ENCODE measurements at places on chromosomes 2 and 18.

DNA sequence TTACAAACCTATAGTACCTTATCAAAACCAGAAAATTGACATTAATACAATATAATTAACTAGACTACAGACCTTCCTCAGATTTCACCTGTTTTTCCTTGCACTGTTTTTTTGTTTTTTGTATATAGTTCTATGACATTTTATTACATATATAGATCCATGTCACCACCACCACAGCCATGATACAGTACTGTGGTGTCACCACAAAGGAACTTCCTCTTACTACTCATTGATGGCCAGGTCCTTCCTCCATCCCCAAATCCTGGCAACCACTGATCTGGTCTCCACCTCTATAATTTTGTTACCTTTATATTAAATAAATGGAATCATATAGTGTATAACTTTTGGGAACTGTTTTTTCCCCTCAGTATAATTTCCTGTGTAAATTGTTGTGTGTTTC lies 19.4 kb upstream of the ATP6V1B1 start:
- H3K27me3 ChIP-seq, result peaks cover 51% of the 10 kb centered on the region
- DNase-seq, result no peak
- H3K36me3 ChIP-seq, result no peaks in the 10 kb centered on the region
- peaks cover under 1% of the 10 kb centered on the region for H3K4me1 ChIP-seq

DNA sequence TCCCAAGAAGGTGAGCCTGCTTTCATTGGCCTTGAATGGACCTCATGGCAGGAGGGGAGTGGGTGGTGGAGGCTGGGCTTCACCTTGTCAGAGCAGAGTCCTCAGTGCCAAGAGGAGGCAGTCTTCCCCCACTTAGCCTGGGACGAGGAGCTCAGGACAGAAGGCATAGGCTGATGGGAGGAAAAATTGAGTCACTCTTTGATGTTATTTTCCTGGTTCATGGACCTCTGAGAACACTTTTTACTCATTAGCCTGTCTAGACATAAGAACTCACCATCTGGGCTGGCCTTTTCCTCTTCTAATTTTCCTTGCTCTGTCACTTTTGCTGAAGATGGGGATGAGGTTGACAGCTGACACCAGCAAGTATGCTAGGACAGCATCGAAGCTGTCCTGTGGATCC lies 225.7 kb upstream of the TNP1 start:
- no peak overlapping the region for H3K27ac ChIP-seq
- peaks cover 3% of the 10 kb centered on the region for H3K27me3 ChIP-seq
- no peak for DNase-seq
- H3K4me3 ChIP-seq, result no peak overlapping the region
- H3K36me3 ChIP-seq, result no peaks in the 10 kb centered on the region

DNA sequence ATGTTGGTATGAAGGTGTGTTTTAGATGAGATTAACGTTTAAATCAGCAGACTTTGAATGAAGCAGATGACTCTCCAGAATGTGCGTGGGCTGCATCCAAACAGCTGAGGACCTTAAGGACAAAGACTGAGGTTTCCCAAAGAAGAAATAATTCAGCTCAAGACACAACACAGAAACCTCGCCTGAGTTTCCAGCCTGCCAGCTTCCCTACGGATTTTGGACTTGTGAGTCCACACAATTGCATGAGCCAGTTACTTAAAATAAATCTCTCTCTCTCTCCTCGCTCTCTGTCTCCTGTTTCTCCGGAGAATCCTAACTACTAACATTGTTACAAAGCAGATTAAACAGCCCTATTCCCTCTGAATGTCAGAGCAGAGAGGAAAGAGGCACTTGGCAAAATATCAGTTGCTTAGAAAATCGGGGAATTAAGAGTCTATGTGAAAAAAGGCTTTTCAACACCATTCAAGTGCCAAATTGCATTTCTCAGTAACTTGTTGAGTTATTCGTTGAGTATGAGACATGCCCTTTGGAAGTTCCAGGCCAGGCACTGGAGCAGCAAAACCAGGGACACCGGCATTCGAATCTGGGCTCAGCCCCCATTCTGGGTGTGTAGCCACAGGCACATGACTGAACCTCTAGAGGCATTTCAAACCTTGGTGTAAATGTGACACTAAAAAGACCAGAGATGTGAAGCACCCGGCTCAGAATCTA lies 174.6 kb upstream of the PID1 start:
- H3K36me3 ChIP-seq, result no peaks in the 10 kb centered on the region
- no peak for DNase-seq
- no peak overlapping the region for H3K27ac ChIP-seq
- H3K27me3 ChIP-seq, result peaks cover 2% of the 10 kb centered on the region
- H3K4me1 ChIP-seq, result peaks cover 1% of the 10 kb centered on the region

GRCh38 chr18:55088561-55088960 lies 129.3 kb upstream of the CCDC68 start:
- H3K27ac ChIP-seq, result no peak overlapping the region
- DNase-seq, result no peak
- no peaks in the 10 kb centered on the region for H3K4me1 ChIP-seq
- no peak overlapping the region for H3K4me3 ChIP-seq
- no peaks in the 10 kb centered on the region for H3K36me3 ChIP-seq

- no peak for DNase-seq
- no peaks in the 10 kb centered on the region for H3K4me1 ChIP-seq
- no peak overlapping the region for H3K27ac ChIP-seq
Measured at GRCh38 chr2:219433666-219434467, 776 bp upstream of the SPEG start.

- no peak overlapping the region for H3K4me3 ChIP-seq
- no peak overlapping the region for H3K27ac ChIP-seq
- no peaks in the 10 kb centered on the region for H3K36me3 ChIP-seq
Measured at GRCh38 chr2:58973811-58974281, 732.7 kb upstream of the FANCL start.

DNA sequence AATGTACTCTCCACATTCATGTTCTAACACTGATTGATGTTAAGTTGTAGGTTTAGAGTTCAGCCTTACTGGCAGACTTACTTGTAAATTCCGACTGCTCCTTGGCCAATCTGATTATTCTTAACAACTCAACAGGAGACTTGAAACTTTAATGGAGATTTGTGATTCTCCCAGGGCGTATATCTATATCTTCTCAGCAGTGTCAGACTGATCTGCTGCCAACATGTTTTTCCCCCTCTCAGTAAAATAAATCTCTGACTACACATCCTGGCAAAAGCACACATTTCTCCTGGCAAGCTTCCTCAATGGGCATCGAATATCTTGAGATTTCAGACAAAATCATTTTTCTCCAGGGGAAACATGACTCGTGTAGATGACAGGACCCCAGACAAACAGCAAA lies 1041.2 kb downstream of the DPP10 start:
- no peaks in the 10 kb centered on the region for H3K4me1 ChIP-seq
- no peaks in the 10 kb centered on the region for H3K27me3 ChIP-seq
- H3K4me3 ChIP-seq, result no peak overlapping the region
- no peak overlapping the region for H3K27ac ChIP-seq
- peaks cover 4% of the 10 kb centered on the region for H3K36me3 ChIP-seq

DNA sequence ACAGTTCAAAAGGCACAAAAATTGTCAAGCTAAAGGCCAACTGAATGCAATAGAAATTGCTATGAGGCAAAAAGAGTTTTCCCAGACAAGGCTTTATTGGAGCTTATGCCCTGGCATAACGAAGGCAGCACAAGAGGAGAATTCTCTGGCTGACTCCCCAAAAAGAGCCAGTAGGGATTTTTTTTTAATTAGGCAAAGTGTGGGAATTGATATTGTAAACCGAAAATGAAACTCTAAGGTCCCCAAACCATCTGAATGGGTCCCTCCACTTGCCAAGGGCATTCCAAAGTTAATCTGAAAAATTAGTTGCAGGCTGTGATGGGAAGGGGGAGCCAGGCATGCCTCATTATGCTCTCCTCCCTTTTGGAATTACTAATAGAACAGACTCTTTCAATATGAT lies 118.9 kb downstream of the SPOPL start:
- H3K27ac ChIP-seq, result peak overlapping the region; percentile 51
- H3K4me3 ChIP-seq, result no peak overlapping the region
- H3K36me3 ChIP-seq, result no peaks in the 10 kb centered on the region
- H3K27me3 ChIP-seq, result no peaks in the 10 kb centered on the region
- DNase-seq, result no peak

DNA sequence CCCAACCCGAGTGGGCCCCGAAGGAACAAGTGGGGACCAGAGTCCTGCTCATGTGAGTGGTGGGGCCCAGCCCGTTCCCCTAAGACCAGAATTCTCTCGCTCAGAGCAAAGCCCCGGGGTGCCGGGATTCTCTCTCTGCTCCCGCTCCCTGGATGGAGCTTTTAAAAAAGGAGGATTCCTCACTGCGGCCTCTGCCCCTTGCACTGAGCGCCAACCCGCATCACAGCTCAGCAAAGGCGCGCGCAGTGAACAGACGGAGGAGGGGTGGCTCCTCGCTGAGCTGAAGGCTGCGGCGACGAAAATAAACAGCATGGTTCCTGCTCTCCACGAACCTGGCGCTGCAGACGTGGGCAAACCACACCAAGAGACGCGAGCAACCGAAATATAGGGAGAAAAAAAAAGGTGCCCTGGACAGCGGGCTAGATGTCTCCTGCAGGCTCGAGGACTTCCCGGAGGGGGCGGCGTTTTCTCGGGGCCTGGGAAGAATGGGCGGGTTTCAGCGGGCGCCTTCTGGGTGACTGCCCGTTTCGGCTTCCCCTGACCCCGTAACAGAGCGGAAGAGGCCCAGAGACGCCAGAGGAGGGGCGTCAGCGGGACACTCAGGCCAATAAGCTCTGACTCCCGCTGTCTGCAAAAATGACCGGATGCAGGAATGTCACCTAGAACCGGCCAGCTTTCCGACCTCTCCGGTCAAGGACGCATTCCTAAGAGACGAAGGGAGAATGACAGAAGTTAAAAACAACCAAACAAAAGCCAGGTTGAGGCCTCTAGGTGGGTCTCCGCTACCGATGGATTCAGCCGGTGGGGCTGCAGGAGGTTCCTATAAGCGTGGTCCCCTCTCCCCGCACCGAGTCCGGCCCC lies 819 bp upstream of the KLF11 start:
- peaks cover 7% of the 10 kb centered on the region for H3K36me3 ChIP-seq
- no peak for DNase-seq
- peaks cover 2% of the 10 kb centered on the region for H3K4me1 ChIP-seq
- H3K27ac ChIP-seq, result peak overlapping the region; percentile 91
- H3K27me3 ChIP-seq, result peaks cover 57% of the 10 kb centered on the region
